Activated CD4-positive, alpha-beta T cell treated with anti-CD3 and anti-CD28 coated beads for 1 hour (primary cell): ENCODE measurements at places on chromosomes 7 and 10.

DNA sequence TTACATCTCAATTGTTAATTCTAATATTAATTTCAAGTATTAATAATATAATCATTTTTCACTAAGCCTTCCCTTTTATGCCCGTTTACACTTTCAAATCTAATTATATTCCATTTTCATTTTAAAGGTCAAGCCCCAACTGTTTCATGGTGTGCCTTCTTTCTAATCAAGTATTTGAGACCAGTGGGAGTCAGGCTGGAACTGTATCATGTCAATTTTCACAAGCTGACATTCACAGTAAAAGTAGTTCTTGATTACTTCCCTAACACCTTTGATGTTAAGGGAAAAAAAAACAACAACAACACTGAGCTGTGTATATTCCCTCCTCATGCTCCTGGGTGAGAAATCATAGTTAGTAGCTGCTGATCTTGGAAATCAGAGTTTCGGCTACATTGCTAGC is 38.1 kb downstream of the SFTPD start:
- no peak for DNase-seq

DNA sequence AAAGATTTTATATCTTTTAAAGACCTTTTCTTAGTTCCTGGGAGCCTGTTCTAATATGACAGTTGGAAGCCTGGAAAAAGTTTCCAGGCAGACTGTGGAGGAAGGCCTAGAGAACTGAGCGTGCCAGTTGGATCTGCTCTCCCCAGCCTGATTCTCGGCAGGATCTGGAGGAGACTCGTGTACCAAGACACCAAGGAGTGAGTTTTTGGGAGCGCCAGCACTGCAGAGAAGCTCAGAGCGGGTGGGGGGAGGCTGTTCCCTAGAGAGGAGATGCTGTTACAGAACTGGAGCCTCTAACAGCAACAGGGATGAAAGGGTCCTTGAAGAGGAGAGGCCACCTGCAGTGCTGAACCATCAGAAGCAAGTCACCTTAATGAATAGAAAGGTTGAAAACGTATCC is 52.9 kb downstream of the LYZL2 start:
- no peak for DNase-seq

DNA sequence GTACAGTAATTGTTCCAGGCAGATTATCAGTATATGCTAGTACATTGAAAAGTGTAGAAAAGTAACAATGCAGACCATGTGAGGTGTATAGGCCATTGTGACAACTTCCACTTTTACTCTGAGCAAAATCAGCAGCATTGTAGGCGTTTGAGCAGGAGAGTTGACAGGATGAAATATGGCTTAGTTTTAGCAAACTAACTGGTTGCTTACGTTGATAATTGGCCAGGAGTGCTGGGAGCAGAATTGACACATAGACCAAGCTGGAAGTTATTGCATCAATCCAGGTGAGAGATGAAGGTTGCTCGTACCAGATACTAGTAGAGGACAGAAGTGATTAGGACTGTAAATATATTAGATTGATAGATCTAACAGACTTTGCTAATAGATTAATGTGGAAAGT is 46.0 kb downstream of the LCOR start:
- no peak for DNase-seq

DNA sequence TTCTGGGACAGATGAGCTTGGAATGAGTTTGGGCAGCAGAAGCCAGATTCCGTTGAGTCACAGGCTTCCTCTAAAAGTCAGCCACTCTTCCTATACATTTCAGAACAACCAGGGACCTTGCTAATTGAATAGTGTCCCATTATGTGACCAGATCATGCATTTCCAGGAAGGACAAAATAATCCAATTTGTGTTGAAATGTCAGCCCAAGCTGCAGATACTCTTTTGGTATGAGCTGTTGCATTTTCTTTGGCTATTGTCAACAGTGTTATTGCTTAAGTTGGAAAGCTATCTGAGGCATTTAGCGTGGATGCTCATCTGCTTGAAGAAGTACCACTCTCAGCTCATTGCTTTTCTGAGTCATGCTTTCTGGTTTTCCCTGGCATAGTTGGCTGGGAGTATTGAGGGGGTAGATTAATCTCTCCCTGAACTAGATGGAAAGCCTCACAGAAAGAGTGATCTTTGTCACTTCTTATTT is 223.7 kb upstream of the HABP2 start:
- no peak for DNase-seq

GRCh38 chr7:102286237-102287110 is at the start of gene SH2B2:
TSS of gene SH2B2 (plus strand) at chr7:102286868. CDS start at chr7:102300551, 13,683 bp downstream.
- DNase-seq, result no peak

DNA sequence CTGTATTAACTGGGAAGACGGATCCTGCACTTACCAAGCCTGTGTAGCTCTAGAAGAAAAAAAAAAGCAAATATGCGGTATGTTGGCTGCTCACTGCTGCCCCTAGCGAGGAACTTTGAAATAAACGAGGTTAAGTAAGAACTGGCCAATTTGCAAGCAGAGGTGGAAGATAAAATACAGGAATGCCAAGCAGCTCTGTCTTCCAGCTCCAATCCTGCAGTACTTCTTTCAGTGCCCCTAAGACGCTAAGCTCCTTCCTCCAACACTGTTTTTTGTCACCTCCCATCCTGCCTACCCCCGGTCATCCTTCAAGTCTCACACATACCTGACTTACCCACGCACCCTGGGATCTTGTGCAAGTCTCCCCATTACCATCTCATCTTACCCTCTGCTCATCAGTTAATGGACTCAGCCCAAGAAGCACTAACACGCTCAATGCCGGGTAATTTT is 809 bp downstream of the C10orf143 start:
- DNase-seq, result peak; percentile 38

GRCh38 chr10:61460835-61461234 is 7.7 kb upstream of the TMEM26 start:
- no peak for DNase-seq

DNA sequence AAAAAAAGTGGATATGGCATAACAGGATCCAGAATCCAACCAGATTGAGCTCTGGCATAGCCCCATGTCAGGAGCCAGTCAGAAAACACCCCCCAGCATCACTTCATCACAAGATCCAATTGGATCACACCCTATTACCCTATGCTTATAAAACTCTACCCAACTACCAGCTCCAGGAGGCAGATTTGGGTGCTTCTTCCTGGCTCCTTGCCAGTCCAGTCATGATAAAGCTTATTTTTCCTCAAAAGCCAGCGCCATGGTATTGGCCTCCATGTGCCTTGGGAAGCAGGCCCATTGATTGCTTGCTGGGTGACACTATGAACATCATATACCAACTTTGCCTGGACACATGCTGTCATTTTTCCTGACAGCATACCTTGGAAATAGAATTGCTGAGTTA is 281.4 kb upstream of the MKLN1 start:
- DNase-seq, result no peak

DNA sequence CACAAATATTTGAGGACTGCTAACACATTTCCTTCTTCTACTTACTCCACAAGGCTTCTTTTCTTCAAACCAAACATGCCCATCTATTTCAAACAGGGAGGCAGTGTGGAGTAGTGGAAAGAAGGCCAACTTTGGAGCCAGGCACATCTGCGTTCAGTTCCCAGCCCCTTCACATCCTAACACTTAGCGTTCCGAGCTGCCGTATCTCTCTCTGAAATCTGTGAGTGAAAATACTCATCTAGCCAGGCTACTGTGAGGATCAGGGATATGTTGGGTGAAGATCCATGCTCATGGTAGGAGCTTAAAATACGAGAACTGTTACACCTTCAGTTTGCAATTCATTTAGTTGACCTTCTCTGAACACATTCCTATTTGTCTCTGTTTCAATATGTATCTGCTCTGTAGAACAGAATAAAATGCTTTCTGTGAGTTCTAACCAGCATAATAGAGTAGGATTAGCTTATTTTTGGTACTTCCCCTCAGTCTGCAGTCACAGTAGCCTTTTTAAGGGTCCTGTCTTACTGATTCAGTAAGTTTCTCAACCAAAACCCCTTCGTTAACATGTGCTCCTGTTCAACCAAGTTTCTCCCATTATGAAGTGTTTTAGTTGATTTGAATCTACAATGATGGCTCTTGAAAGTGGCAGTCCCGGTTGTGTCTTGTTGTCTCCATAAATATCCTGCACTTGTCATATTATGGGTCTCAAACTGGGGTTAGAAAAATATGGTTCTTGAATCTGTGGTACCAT is 3.3 kb upstream of the MEST start:
- DNase-seq, result no peak

- no peak for DNase-seq
Observed at GRCh38 chr10:18179891-18180290, 39.7 kb downstream of the CACNB2 start.

DNA sequence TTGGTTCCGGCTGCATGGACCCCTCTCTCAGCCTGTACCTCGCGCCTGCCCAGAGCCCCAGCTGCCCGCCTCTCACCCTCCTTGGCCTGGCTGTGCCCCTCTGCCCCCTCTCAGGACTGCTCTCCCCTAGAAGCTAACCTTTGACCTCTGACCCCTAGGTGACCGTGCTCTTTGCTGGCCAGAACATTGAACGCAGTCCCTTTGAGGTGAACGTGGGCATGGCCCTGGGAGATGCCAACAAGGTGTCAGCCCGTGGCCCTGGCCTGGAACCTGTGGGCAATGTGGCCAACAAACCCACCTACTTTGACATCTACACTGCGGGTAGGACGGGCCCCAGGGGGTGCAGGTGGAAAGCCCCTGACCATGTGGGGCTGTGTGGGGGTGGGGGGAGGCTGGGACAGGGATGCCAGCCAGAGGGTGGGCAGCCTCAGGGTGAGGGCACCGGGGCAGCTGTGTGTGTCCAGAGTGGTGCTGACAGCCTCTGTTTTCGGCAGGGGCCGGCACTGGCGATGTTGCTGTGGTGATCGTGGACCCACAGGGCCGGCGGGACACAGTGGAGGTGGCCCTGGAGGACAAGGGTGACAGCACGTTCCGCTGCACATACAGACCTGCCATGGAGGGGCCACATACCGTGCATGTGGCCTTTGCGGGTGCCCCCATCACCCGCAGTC is 8.0 kb downstream of the FLNC start:
- DNase-seq, result no peak

DNA sequence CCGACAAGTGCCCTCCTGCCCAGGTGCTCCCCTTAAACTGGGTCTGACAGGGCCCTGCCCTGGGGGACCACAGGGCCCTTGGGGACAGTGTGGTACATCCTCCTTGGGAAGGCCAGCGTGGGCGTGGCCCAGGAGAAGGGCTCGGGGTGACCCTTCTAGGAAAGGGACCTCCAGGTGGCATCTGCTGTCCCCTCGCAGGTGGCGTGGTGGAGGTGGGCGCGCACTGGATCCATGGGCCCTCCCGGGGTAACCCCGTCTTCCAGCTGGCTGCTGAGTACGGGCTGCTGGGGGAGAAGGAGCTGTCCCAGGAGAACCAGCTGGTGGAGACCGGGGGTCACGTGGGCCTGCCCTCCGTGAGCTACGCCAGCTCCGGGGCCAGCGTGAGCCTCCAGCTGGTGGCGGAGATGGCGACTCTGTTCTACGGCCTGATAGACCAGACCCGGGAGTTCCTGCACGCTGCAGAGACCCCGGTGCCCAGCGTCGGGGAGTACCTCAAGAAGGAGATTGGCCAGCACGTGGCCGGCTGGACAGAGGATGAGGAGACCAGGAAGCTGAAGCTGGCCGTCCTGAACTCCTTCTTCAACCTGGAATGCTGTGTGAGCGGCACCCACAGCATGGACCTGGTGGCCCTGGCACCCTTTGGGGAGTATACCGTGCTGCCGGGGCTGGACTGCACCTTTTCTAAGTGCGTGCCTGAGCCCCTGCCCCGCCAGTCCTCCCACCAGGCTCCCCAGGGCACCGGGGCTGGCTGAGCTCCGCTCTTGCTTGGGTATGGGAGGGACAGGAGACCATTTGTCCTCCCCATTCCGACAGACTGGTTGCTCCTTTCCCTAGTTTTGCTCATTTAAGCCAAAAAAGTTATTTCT is 972 bp downstream of the PAOX start:
- DNase-seq, result no peak

DNA sequence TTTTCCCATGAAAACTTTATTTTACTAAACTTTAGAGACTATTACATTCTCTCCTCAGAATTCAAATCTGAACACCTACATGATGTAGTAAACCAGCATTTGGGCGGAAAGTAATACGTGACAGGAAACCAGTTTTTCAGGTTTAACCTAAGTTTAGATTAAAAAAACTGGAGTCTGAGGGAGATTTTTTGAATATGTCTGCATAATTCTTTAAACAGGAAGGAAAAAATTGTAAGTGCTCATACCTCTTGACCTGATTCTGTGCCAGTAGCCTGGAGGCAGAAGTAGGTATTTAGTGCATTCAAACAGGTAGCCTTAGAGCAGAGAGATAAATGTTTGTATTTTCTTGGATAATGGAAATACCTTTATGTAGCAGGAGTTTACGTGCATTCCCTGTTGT is 224.3 kb downstream of the MDFIC start:
- no peak for DNase-seq

DNA sequence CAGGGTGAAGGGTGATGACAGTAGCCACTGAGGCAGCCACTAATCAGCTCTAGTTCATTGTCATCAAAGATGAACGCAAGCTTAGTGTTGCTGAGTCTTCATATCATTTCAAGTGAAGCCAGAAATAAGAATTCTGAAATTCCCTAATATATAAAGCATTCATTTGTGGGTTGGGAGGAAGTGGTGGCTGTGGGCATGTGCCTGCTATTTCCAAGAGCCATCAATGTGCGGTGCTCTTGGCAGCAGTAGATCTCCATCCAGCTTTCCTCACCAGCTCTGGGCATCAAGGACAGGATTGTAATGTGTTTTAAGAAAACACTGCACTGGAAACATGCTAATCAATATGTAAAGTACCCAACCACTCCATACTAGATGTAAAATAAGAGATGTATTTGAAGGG is 202.5 kb upstream of the AHR start:
- no peak for DNase-seq

GRCh38 chr10:71695502-71696476 is 23.8 kb downstream of the C10orf105 start:
- DNase-seq, result no peak

GRCh38 chr10:103192089-103192450 is 1.0 kb downstream of the NT5C2 start:
- DNase-seq, result no peak
